Non-pigmented ciliary epithelial cell (primary cell): ENCODE measurements at places on chromosomes 6 and 20.

DNA sequence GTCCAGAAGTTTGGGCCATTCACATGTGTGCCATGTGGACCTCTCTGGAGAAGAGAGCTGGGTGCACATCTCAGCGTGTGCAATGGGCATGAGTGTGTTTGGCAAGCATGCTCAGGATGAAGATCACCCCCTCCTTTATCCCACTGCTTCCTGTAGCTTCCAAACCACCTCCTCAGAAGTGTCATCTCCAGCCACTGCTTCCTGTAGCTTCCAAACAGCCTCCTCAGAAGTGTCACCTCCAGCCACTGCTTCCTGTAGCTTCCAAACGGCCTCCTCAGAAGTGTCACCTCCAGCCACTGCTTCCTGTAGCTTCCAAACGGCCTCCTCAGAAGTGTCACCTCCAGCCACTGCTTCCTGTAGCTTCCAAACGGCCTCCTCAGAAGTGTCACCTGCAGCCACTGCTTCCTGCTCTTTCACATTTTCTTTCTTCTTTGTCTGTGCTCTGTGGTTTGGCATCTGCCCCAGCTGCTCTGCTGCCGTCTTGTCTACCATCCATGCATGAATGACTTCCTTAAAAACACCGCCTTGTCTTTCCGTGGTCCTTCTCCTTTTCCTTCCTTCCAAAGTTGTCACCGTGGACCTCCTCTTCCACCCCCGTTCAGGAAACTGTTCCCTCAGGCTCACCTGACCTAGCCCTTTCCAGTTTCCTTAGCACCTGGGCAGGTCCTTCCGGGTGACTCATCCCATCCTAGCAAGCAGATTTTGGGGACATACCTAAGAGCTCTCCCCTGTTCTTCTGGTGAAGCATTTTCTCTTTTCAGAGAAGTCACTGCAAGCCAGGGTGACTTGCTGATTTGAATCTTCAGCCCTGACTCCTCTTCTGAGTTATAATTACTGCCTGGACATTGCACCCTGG, 43.5 kb upstream of the TIAM2 start:
- no peak for DNase-seq

DNA sequence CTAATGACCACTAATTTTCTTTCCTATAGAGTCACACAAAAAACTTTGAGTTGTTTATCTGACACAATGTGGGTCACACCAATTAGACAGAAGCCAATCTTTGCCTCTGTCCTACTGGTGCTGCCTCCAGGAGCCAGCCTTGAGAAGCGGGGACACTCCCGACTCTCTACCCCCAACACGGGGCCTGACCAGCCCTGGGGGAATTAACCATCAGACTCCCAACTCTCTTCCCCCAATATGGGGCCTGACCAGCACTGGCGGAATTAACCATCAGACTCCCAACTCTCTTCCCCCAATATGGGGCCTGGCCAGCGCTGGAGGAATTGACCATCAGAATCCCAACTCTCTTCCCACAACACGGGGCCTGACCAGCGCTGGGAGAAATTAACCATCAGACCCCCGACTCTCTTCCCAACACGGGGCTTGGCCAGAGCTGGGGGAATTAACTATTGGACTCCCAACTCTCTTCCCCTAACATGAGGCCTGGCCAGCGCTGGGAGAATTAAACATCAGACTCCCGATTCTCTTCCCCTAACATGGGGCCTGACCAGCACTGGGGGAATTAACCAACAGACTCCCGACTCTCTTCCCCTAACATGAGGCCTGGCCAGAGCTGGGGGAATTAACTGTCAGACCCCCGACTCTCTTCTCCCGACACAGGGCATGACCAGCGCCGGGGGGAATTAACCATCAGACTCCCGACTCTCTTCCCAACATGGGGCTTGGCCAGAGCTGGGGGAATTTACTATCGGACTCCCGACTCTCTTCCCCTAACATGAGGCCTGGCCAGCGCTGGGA, 12.5 kb downstream of the CST7 start:
- no peak for DNase-seq

DNA sequence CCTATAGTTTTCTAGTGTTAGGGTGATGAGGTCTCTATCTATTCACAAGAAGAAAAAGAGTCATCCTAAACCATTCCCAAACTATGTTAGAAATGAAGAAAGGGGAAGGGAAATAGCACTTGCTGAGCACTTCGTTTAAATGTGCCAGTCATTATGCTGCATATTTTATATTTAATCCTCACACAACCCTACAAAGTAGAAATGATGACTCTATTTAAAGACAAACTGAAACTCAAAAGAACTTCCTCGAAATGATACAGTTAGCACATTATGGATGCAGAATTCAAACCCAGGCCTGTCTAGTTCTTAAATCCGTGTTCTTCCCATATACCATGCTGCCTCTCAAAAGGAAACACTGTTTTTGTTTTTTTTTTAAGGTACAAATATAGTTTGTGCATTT, 174.6 kb downstream of the GMPR start:
- no peak for DNase-seq

DNA sequence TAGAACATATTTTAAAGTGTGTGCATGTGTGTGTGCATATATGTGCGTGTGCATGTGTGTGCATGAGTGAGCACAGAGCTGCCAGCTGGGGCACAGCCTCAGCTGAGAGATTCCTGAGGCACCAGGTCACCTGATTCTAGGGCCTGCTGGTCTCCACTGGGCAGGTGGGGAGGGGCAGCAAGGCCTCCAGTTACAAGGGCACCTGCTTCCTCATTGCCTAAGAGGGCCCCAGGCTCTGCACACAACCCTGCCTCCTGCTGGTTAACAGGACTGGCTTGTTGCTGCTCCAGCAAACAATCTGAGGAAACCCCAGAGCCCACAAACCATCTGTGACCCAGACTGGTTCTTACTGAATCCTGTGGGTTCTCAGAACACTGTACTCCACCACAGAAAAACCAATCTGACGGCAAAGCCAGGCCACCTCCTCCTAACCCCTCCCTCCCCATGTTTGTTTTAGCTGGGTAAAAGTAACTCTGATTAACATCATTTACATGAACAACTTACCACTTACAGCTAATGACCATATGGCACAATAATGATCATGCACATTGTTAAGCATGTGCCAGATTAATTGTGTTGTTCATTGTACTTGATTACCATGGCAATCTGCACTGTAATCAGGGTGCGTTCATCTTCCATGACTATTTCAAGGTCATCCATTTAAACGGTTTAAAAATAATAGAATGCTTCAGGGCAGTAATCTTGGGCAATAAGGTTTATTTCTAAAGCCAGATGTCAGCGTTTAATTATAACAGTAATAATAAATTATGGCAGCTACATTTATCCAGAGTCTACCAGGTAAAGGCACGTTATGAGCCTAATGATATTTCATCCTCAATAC, 23.1 kb upstream of the UBE2J1 start:
- no peak for DNase-seq

DNA sequence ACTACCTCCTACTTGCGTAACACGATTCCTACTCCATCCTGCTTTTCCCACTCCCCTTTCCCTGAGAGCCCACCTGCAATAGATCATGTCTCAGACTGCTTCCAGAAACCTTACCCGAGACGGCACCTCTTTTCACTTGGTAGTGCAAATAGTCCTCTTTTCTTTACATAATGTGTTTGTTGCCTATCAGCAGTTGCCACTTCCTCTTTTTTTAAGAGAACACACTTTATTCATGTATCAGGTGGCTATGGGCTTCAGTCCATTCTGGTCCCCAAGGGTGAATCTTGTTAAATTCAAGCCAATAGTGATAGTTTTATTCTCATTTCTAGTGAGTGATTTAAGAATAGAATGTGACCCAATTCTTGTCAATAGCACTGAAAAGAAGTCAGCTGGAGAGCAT, 57.7 kb upstream of the FERMT1 start:
- no peak for DNase-seq
